ENCODE measurements at places on chromosomes 4 and X. TPM values are rescaled to one million over a fixed set of nuclear protein-coding genes. Genes with fewer than 3 reads are reported as not detected.
A peak's percentile ranks its signal among the peaks of the same experiment; 100 is the strongest.

CTAG1B gene
- total RNA-seq = not detected

SAP30 gene
- 11.4 TPM for total RNA-seq

KDR gene
- total RNA-seq = 0.20 TPM

DNA sequence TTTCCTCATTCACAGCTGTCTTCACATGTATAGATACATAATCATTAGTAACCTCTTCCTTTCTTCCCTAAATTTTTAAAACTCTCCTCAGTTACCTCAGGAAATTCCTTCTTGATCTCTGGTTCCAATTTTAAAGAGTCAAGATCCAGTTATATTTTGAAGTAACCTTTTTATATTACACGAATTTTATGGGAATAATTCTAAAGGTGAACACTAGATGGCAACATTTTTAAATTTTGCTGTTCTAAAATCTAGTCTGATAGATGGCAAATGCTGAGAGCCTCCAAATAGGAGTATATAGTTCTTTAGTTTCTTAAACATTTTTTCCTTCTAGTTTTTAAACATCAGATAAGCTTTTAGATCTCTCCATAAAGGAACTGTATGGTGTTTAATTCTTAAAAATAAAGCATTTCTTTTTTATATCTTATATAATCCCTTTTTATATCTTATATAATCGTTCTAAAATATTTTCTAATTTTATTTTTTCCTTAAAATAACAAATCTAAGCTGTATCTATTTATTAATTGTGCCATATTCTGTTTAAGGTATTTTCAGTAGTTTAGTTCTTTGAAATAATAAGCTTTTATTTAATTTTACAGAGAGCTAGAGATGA is 37.9 kb upstream of the PAPSS1 start:
- no peak overlapping the region for H3K4me3 ChIP-seq
- no peaks in the 10 kb centered on the region for H3K4me1 ChIP-seq
- H3K27ac ChIP-seq = no peak overlapping the region
- no peaks in the 10 kb centered on the region for H3K36me3 ChIP-seq
- no peak for DNase-seq

DNA sequence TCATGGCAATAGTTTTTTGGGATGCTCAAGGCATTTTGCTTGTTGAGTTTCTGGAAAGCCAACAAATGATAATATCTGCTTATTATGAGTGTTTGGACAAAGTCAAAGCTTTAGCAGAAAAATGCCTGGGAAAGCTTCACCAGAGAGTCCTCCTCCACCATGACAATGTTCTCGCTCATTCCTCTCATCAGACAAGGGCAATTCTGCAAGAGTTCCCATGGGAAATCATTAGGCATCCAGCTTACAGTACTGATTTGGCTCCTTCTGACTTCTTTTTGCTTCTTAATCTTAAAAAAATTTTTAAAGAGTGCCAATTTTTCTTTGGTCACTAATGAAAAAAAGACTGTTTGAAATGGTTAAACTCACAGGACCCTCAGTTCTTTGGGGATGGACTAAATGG is 136.3 kb downstream of the UBE2K start:
- no peaks in the 10 kb centered on the region for H3K4me1 ChIP-seq
- no peak overlapping the region for H3K27ac ChIP-seq
- H3K4me3 ChIP-seq = no peak overlapping the region

NMU gene
- 22.6 TPM for total RNA-seq

- H3K4me1 ChIP-seq = no peaks in the 10 kb centered on the region
- H3K36me3 ChIP-seq = no peaks in the 10 kb centered on the region
- no peak overlapping the region for H3K27ac ChIP-seq
- DNase-seq = no peak
Observed at GRCh38 chrX:21963731-21964405, 23.4 kb downstream of the SMS start.

ITM2A gene
- not detected for total RNA-seq

MAGEB4 gene
- not detected for total RNA-seq

CCSER1 gene
- 4.1 TPM for total RNA-seq

DNA sequence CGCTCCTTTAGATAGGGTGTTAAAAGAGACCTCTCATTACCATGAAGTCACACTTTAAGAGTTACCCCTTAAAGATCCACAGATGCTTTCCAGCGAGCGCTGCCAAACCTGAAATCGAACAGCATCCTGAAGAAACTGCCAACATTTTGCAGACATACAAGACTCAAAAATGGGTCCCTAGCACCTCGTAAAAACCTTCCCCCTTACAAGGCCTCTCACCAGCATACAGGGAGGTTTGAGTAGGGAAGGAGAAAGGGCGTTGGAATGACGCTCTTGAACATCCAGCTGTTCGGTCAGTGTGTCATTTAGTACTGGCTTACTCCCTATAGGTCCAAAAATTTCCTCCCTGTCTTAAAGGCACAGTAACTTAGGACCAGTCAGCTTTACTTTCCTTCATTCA is 45.3 kb upstream of the PGRMC1 start:
- H3K36me3 ChIP-seq = no peaks in the 10 kb centered on the region
- no peak for DNase-seq
- H3K27me3 ChIP-seq = peaks cover 2% of the 10 kb centered on the region
- H3K4me1 ChIP-seq = no peaks in the 10 kb centered on the region

GRCh38 chr4:113106108-113106507 is 56.7 kb downstream of the ANK2 start:
- H3K27ac ChIP-seq = no peak overlapping the region
- DNase-seq = no peak
- H3K36me3 ChIP-seq = no peaks in the 10 kb centered on the region

AREG gene
- total RNA-seq = 6.4 TPM

DNA sequence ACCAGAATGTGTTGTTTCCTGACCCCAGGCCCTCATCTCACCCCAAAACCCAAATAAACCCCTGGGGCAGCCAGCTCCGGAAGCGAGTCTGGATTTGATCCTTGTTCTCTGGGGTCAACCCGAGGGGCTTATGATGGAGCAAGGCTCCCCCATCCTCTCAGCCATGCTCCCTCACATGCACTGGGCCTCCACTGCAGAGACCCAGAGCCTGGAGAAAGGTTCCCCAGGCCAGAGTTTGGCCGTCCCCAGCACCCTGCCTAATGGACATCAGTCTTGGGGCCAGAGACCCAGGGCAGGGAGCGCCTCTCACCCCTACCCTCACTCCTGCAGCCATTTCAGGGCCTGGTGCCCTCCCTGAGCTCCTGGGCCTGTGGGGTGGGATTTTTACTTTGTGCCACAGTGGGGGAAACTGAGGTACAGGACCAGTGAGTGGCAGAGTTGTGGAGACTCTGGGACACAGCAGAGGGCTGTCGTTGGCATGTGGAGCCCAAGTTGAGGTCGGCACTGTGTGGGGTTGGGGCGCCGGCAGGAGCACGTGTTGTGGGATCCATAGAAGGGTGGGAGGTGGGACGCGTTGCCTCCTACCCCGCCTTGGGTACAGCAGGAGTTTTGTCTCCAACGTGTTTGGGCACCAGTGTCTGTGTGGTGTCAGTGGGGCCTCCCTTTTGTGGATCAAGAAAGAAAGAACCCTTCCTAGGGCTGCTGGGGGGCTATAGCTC is 3.6 kb downstream of the FGFR3 start:
- no peak overlapping the region for H3K27ac ChIP-seq
- peaks cover 7% of the 10 kb centered on the region for H3K4me1 ChIP-seq
- peaks cover 34% of the 10 kb centered on the region for H3K27me3 ChIP-seq
- no peak for DNase-seq
- H3K36me3 ChIP-seq = no peaks in the 10 kb centered on the region

AMBN gene
- total RNA-seq = not detected

DIPK2B gene
- total RNA-seq = not detected

DNA sequence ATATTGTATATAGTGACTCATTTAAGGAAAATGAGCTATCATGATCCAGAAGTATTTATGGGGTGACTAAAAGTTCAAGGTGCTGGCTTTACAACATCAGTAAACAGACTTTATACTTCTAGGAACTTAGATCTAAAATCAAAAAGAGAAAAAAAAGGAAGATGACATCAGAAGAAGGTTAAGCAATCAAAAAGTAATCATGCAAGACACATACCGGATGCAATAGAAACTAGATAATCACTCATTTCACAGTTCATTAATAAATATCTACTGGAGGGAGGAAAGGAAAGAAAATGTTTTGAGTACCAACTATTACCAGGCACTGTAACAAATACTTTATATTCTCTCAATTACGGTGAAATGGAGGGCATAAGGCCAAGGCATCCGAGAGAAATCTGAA is 276.4 kb downstream of the SPRY1 start:
- H3K4me1 ChIP-seq = peaks cover 30% of the 10 kb centered on the region
- no peaks in the 10 kb centered on the region for H3K27me3 ChIP-seq
- H3K27ac ChIP-seq = peak overlapping the region; percentile 67
- DNase-seq = no peak
- no peaks in the 10 kb centered on the region for H3K36me3 ChIP-seq
- no peak overlapping the region for H3K4me3 ChIP-seq

GRCh38 chr4:151599863-151600262 is 160.9 kb downstream of the GATB start:
- H3K36me3 ChIP-seq = no peaks in the 10 kb centered on the region
- no peaks in the 10 kb centered on the region for H3K4me1 ChIP-seq
- no peaks in the 10 kb centered on the region for H3K27me3 ChIP-seq
- no peak overlapping the region for H3K27ac ChIP-seq
- no peak for DNase-seq
- no peak overlapping the region for H3K4me3 ChIP-seq

DNA sequence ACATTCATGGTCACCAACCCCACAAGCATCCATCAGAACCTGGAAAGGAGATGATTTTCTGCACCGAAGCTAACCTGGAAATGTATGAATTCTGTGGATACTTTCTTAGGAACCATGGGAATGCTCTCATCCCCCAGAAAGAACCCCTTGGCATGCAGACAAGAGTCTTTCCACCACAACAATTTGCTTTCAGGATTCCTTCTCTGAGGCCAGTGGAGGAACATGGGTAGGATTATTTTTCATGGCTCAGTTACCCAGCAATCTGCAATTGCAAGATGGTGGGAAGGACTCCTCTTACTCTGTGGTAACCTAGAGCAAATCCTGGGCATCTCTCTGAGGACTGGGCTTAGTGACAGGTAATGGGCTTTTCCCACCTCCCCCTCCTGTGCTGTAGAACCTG is 131.9 kb upstream of the MSX1 start:
- no peaks in the 10 kb centered on the region for H3K4me1 ChIP-seq
- H3K27me3 ChIP-seq = no peaks in the 10 kb centered on the region
- no peak overlapping the region for H3K4me3 ChIP-seq
- DNase-seq = no peak
- no peak overlapping the region for H3K27ac ChIP-seq

DNA sequence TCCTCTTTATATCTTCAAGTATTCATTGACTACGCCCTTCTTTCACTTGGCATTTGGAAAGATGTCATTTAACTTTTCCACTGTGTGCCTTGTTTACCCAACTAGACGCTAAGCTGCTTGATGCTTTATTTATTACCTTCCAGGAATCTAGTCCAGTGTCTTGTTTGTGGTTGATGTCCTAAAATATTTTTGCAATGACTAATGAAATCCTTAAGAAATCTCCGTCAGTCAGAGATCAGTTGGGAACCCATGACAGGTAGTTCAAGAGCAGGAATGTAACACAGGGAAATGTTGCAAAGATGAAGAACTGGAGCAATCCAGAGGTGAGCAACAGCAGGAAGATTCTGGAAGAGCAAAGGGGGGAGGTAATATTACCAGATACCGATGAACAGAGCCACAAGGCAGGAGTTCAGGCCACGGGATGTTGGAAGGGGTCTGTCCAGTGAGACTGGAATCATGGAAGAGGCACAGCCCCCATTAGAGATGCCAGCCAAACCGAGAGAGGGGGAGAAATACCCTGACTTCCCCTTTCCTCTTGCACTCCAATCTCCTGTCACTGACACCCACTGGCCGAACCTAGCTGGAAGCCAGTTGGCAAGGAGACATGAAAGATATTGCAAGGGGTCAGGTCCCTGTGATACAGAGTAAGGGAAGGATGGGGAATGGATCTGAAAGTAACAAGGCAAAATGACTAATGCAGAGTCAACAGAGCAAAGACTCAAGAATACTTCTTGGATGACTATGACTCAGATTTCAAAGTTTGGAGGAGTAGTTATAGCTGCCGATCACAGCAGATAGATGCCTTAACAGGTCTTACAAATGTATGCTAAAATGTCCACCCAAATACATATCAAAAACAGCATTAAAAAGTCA is 62.7 kb upstream of the PHKA2 start:
- H3K27me3 ChIP-seq = no peaks in the 10 kb centered on the region
- H3K4me1 ChIP-seq = peaks cover 30% of the 10 kb centered on the region
- H3K36me3 ChIP-seq = no peaks in the 10 kb centered on the region
- H3K4me3 ChIP-seq = no peak overlapping the region
- peak overlapping the region; percentile 72 for H3K27ac ChIP-seq

DNA sequence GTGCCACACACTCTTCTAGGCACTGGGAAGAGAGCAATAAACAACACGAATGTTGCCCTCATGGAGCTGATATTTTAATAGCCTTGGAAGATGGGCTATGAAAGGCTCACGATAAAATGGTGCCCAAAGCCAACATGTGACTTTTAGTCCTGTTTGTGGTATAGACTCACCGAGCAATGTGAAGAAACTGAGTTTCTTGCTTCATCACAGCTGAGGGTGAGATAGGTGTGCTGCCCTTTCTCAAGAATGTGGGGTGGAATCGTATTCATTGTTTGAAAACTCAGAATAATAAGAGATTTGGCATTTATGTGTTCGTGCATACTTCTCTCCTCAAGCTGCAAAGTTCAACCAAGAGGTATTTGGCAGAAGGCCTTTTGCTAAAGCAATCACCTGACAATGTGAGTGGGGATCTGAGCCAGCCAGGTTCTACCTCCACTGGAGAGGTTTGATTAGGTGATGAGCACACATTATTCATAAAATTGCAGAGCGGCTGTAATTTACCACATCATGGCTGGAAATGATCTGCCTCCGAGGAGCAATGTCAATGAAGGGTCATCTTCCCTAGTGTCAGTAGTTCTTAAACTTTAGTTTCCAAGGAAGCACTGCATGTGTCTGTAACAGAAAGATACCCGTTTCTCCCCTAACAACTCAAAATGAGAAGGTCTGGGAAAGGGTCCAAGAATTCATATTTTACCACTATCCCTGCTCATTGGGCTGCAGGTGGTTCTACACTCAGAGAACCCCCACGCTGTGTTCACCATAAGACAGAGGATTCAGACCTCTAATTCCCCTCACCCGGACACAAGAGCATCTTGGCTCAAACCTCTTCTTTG is 41.9 kb upstream of the CBR4 start:
- no peak for DNase-seq
- H3K4me1 ChIP-seq = no peaks in the 10 kb centered on the region
- H3K36me3 ChIP-seq = no peaks in the 10 kb centered on the region
- no peak overlapping the region for H3K4me3 ChIP-seq
- no peaks in the 10 kb centered on the region for H3K27me3 ChIP-seq
- no peak overlapping the region for H3K27ac ChIP-seq

DNA sequence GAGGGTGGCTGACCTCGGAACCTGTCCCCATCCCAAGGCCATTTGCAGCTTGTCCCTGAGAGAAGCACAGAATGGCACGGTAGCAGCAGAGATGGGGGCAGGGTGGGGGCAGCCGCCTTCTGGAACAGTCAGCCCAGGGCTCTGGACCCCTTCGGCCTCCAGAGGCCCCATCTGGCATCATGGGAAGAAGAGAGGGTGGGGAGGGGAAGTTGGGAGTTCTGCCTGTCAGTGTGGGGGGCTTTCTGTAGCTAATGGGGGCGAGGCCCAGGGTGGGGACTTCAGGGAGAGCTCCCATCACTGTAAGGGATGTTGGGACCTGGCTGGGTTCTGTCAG is 62.9 kb upstream of the ADRA2C start:
- H3K36me3 ChIP-seq = no peaks in the 10 kb centered on the region
- no peak overlapping the region for H3K27ac ChIP-seq
- no peak for DNase-seq
- H3K4me1 ChIP-seq = no peaks in the 10 kb centered on the region
- peaks cover 88% of the 10 kb centered on the region for H3K27me3 ChIP-seq
- no peak overlapping the region for H3K4me3 ChIP-seq

SLC49A3 gene
- 10.7 TPM for total RNA-seq

- no peaks in the 10 kb centered on the region for H3K27me3 ChIP-seq
- no peak overlapping the region for H3K27ac ChIP-seq
- no peak overlapping the region for H3K4me3 ChIP-seq
- H3K4me1 ChIP-seq = no peaks in the 10 kb centered on the region
- H3K36me3 ChIP-seq = no peaks in the 10 kb centered on the region
Observed at GRCh38 chrX:155968326-155968661, 29.2 kb upstream of the IL9R start.

All from PC-9 (cell line).